ENCODE measurements at places on chromosomes 16 and 17. TPM values are rescaled to one million over a fixed set of nuclear protein-coding genes. Genes with fewer than 3 reads are reported as not detected.

The MYH2 gene
- 0.36 TPM for total RNA-seq

The KRTAP4-12 gene
- total RNA-seq, result not detected

The ASPA gene
- total RNA-seq, result 8.0 TPM

The TNFSF12 gene
- total RNA-seq, result 60.1 TPM

GRCh38 chr16:57764341-57765159, 29.0 kb downstream of the KATNB1 start:
- DNase-seq, result no peak

DNA sequence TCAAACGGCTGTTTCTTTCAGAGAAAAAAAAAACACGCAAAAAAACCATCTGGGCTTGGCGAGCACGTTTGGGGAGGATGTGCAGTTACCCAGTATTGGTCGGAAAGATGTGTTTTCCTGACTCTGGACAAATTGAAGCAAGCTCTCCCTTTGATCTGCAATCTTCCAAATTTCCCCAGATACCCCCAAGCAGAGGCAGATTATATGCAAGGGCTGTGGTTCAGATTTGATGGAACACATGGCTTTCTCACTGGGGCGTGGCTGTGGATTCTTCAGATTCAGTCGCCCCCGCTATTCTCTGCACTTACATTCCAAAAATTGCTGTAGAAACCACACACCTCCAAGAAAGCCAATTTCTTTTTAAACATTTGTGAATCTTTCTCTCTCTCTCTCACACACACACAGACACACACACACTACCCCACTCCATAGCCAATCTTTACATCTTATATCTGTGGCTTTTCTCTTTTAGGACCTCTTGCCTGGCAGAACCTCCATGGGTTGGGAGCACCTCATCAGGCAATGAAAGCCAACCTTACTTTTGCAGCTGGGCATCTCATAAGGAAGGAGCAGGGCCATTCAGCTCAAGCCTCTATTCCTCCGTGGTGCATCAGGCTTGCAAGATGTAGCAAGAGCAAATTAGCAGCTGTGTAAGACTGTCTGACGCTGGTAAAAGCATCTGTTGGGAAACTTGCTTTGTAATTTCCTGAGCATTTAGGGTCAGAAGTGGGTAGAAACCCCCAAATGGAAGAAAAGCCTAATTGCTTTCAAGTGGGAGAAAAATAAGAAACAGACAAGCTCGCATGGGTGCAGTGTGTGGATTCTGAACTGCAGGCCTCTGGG, 103.9 kb upstream of the FAM20A start:
- no peak for DNase-seq

GRCh38 chr16:71249399-71249798, 18.9 kb upstream of the HYDIN start:
- DNase-seq, result no peak

DNA sequence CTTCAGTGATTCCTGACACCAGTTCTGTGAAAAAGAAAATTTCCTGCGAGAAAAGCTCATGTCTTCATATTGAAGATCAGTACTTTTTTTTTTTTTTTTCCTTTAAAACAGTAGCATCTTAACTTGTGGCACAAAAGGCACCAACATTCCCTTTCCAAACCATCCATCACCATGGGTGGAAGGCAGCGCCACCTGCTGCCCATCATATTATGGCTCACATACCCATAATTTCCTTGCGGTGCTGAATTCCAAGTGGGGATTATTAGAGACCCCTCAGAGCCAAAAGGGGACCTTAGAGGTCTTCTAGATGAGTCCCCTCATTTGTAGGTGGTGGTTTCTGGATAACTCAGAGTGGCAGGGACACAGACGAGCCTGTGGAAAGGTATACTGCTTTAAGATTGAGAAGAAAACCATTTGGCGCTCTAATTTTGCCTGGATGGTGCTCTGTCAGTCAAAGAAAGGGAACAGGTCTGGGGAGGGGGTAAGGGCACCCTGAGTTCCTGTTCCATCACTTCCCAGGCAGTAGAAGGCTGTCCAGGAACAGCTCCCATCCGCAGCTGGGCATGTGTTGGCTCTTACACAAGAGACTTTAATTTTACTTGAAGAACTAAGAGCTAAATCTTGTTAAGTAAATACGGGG, 7.9 kb upstream of the SOST start:
- peak; percentile 79 for DNase-seq

DNA sequence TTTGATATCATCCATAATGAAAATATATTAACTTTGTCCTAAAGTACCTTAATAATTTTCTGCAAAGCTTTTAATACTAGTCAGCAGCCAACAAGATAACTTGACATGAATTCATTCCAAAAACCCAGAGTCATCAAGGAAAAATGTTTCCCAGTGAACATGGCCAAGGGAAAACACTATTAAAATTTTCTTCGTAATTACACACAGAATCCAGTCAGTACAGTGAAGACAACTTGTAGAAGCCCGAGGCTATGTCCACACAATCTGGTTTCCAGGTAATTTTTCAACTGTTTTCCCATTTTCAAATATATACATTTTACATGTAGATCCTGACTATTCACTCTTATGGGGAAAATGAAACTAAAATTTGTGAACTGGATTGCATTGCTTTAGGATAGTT, 600.9 kb downstream of the CDH8 start:
- DNase-seq, result no peak

DNA sequence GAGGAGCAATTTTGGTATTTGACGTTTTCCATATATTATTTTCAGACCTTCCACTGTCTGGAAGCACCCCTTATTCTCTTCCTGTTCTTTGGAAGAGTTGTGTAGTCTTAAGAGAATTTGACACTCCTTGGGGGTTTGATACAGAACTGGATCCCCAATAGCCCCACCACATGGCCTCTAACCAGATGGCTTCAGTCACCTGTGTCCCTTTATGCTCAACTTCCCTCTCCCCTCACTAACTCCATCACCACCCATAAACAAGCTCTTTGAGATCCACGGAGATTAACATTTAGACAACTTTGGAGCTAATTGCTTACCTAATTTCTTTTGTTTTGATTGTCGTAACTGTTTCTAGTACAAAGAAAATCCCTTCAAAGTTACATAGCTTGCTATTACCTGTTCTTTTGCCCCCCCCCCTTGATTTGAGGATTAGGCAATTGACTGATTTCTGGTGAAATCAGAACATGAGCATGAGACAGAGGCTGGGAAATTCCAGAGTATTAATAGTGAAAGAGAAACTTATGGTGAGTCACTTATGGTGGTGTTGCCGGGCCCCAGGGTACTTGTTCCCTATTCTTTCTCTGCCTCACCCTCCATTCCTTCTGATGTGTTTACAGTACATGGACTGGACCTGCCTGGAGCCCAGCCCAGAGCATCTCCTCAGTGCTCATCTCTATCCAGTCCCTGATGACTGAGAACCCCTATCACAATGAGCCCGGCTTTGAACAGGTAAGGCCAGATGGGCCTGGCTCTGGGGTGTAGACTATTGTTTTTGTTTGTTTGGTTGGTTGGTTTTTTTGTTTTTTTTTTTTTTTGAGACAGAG, 7.5 kb downstream of the UBE2Z start:
- no peak for DNase-seq

- DNase-seq, result peak; percentile 79
Measured at GRCh38 chr17:64020056-64020766, at the start of gene ICAM2. Gene ICAM2 (minus strand): TSS chr17:64020633. CDS start chr17:64006691, 13,942 bp downstream.

DNA sequence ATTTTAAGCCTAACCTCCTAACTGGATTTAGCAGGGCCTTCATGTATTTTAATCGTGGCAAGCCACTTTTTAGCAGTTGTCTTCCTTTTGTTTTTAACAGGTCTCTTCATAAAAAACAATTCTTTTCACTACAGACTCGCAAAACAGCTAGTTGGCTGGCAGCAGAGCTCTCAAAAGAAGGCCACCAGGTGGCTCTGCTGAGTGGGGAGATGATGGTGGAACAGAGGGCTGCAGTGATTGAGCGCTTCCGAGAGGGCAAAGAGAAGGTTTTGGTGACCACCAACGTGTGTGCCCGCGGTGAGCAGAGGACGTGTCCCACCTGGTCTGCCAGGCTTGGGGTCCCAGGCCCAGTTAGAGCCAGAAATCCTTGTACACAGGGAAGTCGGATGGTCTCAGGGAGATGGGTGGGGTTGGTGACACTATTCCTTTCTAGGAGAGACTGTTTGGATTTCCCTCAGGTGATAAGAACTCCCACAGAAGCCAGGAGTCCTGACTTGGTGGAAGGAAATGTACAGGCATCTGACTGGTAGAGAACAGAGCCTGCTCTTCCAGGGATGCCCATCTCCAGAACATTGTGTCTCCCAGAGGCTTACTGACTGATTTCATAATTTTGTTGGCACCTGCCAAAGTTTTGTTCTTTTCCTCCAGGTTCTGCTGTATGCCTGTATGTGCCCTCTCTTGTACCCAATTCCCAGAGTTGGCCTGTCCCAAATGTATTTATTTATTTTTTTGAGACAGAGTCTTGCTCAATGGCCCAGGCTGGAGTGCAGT, 14.9 kb upstream of the DDX19A start:
- DNase-seq, result no peak

GRCh38 chr16:14499110-14499509, 130.9 kb downstream of the PARN start:
- no peak for DNase-seq

DNA sequence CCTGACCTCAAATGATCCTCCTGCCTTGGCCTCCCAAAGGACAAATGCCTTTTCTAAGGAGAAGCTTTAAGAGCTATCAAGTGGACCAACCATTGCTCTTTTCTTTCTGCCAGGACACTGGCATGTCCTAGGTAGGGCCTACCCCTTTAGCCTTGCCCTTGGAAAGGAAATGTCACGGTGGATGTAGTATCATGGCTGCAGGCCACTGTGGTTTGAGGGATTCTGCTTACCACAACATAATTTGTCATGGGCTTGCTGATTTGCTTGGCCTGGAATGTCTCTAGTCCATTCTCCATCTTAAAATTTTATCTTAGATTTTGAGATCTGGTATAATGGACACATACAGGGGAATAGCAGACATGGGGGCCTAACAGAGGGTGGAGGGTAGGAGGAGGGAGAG, 6.0 kb downstream of the KRT20 start:
- DNase-seq, result no peak

- DNase-seq, result no peak
Measured at GRCh38 chr16:20846551-20846950, 40.2 kb downstream of the REXO5 start.

- DNase-seq, result no peak
Measured at GRCh38 chr17:43842975-43843325, 4.0 kb upstream of the CD300LG start.

DNA sequence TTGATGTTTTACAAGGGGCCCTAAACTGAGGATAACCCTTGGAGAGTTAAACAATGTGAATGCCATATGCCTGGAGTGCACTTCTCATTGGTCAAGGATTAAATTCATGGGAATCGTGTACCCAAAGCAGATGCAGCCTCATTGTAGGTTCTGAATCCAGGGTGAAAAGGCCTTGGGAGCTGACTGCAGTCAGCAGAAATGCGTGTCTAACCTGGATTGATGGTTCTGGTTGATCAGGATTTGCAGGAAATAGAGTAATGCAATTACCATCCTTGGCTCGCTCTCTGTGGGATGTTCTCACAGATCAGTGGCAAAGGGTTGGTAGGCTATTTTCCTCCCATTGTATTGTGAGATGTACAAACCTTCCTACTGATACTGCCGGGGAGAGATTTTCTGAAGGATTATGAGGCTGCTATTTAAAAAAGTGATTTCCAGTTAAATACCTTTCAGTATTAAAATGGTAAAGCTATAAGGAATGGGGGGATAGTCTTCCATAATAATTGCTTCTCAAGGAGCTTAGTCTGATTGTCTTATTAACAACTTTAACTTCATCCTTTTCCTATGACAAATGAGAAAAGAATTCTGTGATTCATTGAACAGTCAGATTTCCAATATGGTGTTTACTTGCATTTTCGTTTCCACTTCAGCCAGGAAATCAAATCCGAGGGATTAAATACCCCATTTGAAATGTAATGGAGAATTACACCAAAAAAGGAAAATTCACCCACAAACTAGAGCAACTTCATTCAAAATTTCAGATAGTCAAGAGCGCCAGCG, 1028.1 kb upstream of the EEF2KMT start:
- DNase-seq, result no peak

- no peak for DNase-seq
Measured at GRCh38 chr16:84085773-84086172, 31.0 kb downstream of the MBTPS1 start.

DNA sequence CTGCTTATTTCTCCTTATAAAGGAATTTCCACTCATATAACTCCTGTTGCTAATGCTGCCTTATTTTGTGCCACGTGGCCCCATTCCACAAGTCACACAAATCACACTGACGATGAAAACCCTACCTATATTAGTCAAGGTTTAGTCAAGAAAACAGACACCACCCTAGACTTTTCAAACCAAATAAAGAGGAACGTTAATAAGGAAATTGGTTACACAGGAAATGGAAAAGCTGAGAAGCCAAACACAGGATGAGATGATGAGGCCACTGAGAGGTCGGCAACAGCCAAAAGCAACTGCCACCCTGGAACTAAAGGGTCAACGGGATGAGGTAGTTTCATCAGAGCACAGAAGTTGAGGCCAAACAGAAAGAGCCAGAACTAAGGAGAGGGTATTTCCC, 47.3 kb upstream of the ALOX12 start:
- no peak for DNase-seq

GRCh38 chr17:58531122-58531521, 16.7 kb upstream of the MTMR4 start:
- DNase-seq, result no peak

- DNase-seq, result no peak
Measured at GRCh38 chr17:6603744-6604325, 36.7 kb downstream of the KIAA0753 start.

DNA sequence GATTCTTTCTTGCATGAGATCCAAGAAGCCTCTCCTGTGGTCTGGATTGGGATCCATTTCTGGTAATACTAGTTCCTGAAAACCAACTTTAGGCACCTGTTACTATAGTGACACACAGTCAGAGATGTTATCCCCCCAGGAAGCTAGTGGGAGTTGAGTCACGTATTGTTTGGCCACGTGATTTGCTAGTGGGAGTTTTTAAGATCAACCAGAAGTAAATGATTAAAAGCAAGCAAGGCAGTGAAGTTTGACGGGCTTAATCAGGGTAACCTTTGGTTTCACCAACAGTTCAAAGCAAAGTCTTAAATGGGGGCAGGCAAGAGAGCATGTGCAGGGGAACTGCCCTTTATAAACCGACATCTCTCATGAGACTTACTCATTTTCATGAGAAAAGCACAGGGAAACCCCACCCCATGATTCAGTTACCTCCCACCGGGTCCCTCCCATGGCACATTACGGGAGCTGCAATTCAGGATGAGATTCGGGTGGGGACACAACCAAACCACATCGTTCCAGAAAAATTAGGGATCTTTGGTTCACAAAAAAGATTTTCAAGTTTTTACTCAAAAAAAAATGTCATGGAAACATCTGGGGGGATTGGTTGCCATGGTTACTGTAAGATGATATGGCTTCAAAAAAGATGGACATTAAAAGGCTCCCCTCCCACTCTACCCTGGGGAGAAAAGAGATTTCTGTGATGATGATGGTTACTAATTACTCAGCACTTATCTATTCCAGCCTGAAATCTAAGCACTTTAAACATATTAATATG, 483.1 kb upstream of the ERCC4 start:
- no peak for DNase-seq
